Lower lobe of right lung (tissue), 2 donors: ENCODE measurements at places on chromosomes 4 and X.
A peak's percentile ranks its signal among the peaks of the same experiment; 100 is the strongest.

DNA sequence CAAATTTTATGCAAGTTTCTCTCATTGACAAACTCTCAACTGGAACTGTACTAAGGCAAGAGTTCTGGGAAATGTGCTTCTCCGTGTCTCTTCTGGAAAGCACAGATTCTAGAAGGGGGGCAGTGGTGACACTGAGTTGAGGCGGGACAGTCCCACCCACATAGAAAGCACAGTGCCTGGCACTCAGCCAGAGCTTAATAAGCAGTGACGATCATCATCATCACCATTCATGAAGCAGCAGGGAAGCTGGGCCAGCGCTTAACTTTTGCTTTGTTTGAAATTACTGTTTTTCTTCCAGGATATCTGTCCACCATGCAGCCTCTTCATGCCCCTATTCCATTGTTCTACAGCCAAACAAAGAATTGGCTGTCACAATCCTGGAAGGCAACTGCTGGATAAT lies 60.3 kb downstream of the BEND2 start:
- H3K27me3 ChIP-seq = no peaks in the 10 kb centered on the region
- H3K27ac ChIP-seq = no peak overlapping the region
- DNase-seq = no peak
- no peaks in the 10 kb centered on the region for H3K4me1 ChIP-seq
- no peak overlapping the region for H3K4me3 ChIP-seq

- H3K4me3 ChIP-seq = no peak overlapping the region
- H3K27me3 ChIP-seq = no peaks in the 10 kb centered on the region
- H3K27ac ChIP-seq = no peak overlapping the region
- peaks cover 7% of the 10 kb centered on the region for H3K4me1 ChIP-seq
- no peak for DNase-seq
- H3K36me3 ChIP-seq = no peaks in the 10 kb centered on the region
Observed at GRCh38 chr4:8541981-8542715, 38.0 kb upstream of the GPR78 start.

- H3K27ac ChIP-seq = no peak overlapping the region
- H3K36me3 ChIP-seq = no peaks in the 10 kb centered on the region
- H3K4me3 ChIP-seq = no peak overlapping the region
- H3K4me1 ChIP-seq = no peaks in the 10 kb centered on the region
- DNase-seq = peak; percentile 34
Observed at GRCh38 chr4:186889876-186890643, 166.4 kb upstream of the FAT1 start.

DNA sequence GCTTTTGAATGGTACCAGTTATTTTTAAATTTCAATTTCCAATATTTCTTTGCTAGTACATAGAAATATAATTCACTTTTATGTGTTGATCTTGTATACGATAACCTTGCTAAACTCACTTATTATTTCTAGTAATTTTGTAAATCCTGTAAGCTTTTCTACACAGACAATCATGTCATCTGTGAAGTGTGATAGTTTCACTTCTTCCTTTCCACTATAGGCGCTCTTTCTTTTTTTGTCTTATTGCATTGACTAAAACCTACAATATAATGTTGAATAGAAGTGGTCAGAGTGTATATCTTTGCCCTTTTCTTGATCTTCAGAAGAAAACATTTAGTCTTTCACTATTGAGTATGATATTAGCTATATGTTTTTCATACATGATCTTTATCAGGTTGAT lies 76.6 kb downstream of the ZNF182 start:
- H3K36me3 ChIP-seq = no peaks in the 10 kb centered on the region
- DNase-seq = no peak
- no peaks in the 10 kb centered on the region for H3K4me1 ChIP-seq
- H3K27ac ChIP-seq = no peak overlapping the region

- H3K36me3 ChIP-seq = no peaks in the 10 kb centered on the region
- H3K27ac ChIP-seq = no peak overlapping the region
- no peaks in the 10 kb centered on the region for H3K27me3 ChIP-seq
- no peak for DNase-seq
Observed at GRCh38 chr4:90996813-90997212, 869.6 kb downstream of the CCSER1 start.

- no peak for DNase-seq
- peaks cover 12% of the 10 kb centered on the region for H3K27me3 ChIP-seq
- no peaks in the 10 kb centered on the region for H3K36me3 ChIP-seq
- H3K4me3 ChIP-seq = no peak overlapping the region
- no peak overlapping the region for H3K27ac ChIP-seq
- no peaks in the 10 kb centered on the region for H3K4me1 ChIP-seq
Observed at GRCh38 chrX:1165535-1166196, 46.8 kb downstream of the CRLF2 start.

- no peak for DNase-seq
- H3K4me1 ChIP-seq = no peaks in the 10 kb centered on the region
- H3K36me3 ChIP-seq = no peaks in the 10 kb centered on the region
- no peak overlapping the region for H3K27ac ChIP-seq
- no peaks in the 10 kb centered on the region for H3K27me3 ChIP-seq
Observed at GRCh38 chr4:54879576-54879975, 221.8 kb downstream of the KIT start.

DNA sequence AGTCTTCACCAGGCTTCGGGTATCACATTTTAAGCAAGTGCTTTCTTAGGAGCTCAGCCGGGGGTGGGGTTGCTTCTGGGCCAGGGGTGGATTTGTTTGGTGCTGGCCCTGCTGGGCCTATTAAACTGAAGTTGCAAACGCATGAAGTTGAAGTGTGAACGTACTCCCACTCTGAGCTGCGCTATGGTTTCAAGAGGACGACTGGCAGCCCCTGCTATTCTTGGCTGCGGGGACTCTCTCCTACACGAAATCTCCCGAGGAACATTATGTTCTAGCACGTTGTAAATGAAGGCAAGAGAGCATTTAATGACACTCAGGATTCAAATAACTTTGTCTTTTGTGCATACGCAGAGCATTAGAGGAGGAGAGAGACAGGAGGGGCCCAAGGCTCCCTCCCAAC lies 401.3 kb upstream of the BOD1L1 start:
- H3K4me1 ChIP-seq = no peaks in the 10 kb centered on the region
- H3K36me3 ChIP-seq = no peaks in the 10 kb centered on the region
- DNase-seq = no peak
- no peak overlapping the region for H3K4me3 ChIP-seq

DNA sequence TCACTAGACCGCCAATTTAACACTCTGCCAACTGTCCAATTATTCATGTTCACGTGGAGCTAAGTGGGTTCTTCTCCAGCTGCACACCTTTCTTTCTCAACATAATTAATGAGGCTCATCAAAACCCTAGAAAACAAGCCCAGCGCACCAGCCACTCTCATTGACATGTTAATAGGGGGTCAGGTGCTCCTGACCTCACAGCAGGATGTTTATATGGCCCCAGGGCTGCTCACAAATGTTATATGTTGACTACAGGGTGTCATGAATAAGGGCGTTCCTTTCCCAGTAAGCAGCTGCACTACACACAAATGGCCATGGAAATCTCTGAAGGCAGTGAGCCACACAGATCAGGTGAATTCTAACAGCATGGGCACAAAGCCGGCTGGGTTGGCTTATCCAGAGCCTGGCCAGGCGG lies 209.8 kb downstream of the MGST2 start:
- H3K27ac ChIP-seq = no peak overlapping the region
- no peaks in the 10 kb centered on the region for H3K27me3 ChIP-seq
- H3K4me3 ChIP-seq = no peak overlapping the region
- no peaks in the 10 kb centered on the region for H3K36me3 ChIP-seq
- DNase-seq = no peak

DNA sequence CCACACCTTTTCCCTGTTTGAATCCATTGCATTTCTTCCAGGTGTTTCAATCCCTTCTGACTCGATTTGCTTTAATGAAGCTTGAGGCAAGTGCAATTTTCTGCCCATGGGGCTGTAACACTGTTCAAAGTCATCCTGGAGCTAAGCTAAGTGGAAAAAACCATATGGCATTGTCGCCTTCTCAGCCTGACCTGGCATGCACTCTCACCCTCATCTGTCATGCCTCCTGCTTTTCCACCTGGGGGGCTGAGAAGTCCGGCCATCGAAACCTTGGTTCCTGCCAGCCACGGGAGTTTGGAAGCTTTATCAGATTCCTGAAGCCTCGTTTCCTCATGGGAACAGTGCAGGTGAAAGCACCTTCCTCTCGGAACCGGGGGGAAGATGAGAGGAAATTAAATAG lies 38.2 kb downstream of the WFS1 start:
- H3K27me3 ChIP-seq = peaks cover 8% of the 10 kb centered on the region
- no peak for DNase-seq
- H3K36me3 ChIP-seq = peaks cover 20% of the 10 kb centered on the region
- H3K4me1 ChIP-seq = no peaks in the 10 kb centered on the region
- no peak overlapping the region for H3K4me3 ChIP-seq

DNA sequence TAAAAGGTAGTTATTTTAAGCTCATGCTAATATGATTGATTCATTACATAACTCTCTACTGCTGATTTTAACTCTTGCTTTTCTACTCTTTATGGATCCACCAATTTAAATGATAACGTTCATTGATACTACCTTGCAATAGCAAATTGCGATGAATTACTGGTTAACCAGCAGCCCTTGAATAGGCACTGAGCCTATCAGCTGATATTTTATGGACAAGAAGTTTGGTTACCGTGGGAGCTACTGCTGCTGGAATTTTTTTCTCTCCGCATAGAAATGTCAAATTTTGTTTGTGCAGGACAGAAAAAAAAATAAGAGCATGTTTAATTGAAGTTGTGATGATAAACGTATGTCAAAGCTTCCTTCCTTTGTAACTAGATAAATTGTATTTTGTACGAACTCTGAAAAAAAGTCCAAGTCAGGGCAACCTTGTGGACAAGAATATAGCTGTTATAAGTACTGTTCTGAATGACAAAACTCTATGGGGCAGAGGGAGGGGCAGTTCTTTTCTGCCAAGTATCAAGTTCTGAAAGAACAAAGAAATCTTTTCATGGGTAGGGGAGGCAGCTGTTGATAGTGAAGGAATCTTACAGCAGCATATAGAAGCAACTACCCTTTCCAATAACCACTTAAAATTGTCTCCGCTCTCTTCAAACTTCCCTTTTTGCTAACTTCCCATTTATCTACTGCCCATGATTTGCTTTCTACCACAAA lies 434.9 kb upstream of the PABPC4L start:
- no peak overlapping the region for H3K4me3 ChIP-seq
- no peaks in the 10 kb centered on the region for H3K36me3 ChIP-seq
- H3K27me3 ChIP-seq = no peaks in the 10 kb centered on the region
- DNase-seq = no peak

- no peaks in the 10 kb centered on the region for H3K4me1 ChIP-seq
- no peaks in the 10 kb centered on the region for H3K36me3 ChIP-seq
- H3K27me3 ChIP-seq = peaks cover 2% of the 10 kb centered on the region
- no peak for DNase-seq
Observed at GRCh38 chr4:165384598-165384997, 5.8 kb downstream of the CPE start.

DNA sequence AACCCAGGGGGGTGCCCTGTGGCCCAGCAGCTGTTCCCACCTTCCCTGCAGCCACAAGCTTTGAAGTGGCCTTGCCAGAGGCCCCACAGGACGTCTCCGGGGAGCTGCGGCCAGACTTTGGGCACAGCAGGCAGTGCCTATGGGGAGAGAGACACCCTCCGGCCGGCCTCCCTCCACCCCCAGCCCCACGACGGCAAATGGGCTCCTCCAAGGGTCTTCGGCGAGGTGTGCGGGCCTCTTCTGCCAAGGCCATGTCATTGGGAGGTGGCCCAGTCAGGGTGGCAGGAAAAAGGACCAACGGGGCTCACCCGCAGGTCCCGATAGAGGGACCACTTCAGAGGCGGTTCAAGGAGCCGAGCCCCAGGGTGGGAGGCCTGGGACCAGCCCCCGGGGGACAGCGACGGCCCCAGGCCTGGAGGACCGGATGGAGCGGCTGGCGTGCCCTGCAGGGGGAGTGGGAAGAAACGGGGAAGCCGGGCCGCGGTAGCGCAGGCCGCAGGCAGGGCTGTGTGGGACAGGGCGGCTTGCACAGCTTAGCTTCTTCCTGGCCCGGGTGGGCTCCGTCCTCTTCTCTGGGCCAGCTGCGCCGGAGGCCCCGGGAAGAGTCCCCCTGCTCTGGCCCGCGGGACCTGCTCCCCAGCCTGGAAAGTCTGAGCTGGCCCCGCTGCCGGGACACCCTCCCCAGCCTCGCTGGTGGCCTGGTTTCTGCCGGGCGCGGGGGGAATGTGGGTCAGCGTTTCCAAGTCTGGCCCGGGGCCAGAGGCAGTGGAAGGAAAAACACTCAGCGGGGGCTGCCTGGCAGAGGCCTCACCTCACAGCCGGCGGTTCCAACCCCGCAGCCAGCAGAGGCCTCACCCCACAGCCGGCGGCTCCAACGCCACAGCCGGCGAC lies 21.9 kb upstream of the SPON2 start:
- no peaks in the 10 kb centered on the region for H3K36me3 ChIP-seq
- no peak for DNase-seq
- H3K4me1 ChIP-seq = peaks cover 30% of the 10 kb centered on the region

GRCh38 chr4:10111067-10111801 lies 5.4 kb downstream of the WDR1 start:
- no peaks in the 10 kb centered on the region for H3K27me3 ChIP-seq
- no peak overlapping the region for H3K4me3 ChIP-seq
- H3K4me1 ChIP-seq = peaks cover 89% of the 10 kb centered on the region

GRCh38 chr4:101114936-101115372 lies 232.4 kb downstream of the PPP3CA start:
- no peaks in the 10 kb centered on the region for H3K27me3 ChIP-seq
- no peaks in the 10 kb centered on the region for H3K36me3 ChIP-seq
- DNase-seq = no peak
- H3K4me3 ChIP-seq = no peak overlapping the region

DNA sequence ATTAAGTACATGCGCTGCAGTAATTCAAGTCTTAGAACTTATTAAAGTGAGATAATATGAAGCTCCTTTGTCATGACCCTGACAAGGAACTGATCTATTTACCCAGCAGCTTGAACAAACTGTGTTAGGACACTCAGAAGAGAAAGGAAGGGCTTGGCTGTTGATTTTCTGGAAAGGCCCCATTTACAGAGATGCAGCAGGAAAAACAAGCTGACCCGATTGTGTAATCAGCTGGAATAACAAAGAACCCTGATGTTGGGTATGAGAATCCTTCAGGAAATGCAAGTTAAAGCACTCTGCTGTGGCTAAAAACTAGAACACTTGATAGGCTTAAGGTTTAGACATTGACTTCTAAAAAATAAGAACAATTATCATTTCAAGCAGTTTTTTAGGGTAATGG lies 64.8 kb downstream of the TBC1D9 start:
- H3K27me3 ChIP-seq = no peaks in the 10 kb centered on the region
- H3K27ac ChIP-seq = peak overlapping the region; percentile 39
- peaks cover 44% of the 10 kb centered on the region for H3K4me1 ChIP-seq
- H3K4me3 ChIP-seq = no peak overlapping the region

DNA sequence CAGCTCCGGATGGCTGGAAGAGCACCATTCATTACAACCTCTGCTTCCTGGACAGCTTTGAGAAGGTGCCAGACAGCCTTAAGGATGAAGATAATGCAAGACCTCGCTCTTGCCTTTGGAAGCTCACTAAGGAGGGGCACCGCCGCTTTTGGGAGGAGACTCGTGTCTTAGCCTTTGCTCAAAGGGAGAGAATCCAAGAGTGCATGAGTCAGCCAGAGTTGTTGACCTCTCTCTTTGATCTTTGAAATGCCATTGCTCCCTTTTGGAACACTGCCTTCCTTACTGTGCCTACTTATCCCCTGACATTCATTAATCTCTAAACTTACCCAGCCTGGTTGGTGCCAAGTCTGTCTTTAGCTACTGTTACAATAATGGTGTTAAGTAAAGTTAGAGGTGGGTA lies 1.2 kb downstream of the FOXR2 start:
- H3K36me3 ChIP-seq = no peaks in the 10 kb centered on the region
- no peaks in the 10 kb centered on the region for H3K27me3 ChIP-seq
- no peak overlapping the region for H3K4me3 ChIP-seq
- no peak overlapping the region for H3K27ac ChIP-seq
- DNase-seq = no peak

- H3K27me3 ChIP-seq = no peaks in the 10 kb centered on the region
- no peak overlapping the region for H3K27ac ChIP-seq
- DNase-seq = no peak
- no peaks in the 10 kb centered on the region for H3K4me1 ChIP-seq
- no peak overlapping the region for H3K4me3 ChIP-seq
Observed at GRCh38 chrX:100642290-100642689, 1.7 kb upstream of the SRPX2 start.
